ENCODE measurements at places on chromosomes 5 and 9. TPM values are rescaled to one million over a fixed set of nuclear protein-coding genes. Genes with fewer than 3 reads are reported as not detected.

The TMEM232 gene
- 7.2 TPM for total RNA-seq

The CTSV gene
- total RNA-seq: 0.26 TPM

The SV2C gene
- not detected for total RNA-seq

The GRXCR2 gene
- total RNA-seq: not detected

The CFAP157 gene
- total RNA-seq: 0.13 TPM

The SLC1A1 gene
- total RNA-seq: 18.4 TPM

The HMGXB3 gene
- 32.0 TPM for total RNA-seq

The CBY3 gene
- not detected for total RNA-seq

The MARCHF11 gene
- total RNA-seq: not detected

The CCNO gene
- total RNA-seq: 2.0 TPM

The C9 gene
- total RNA-seq: 0.54 TPM

The PHYHD1 gene
- 10.3 TPM for total RNA-seq

The NAIP gene
- total RNA-seq: 7.8 TPM

The NUTM2G gene
- not detected for total RNA-seq

The FCN2 gene
- not detected for total RNA-seq

The ZNF883 gene
- total RNA-seq: 10.3 TPM

The ECM2 gene
- 52.8 TPM for total RNA-seq

The PSD2 gene
- total RNA-seq: 0.11 TPM

The FOXE1 gene
- not detected for total RNA-seq

The LCN1 gene
- not detected for total RNA-seq

The CEL gene
- 0.11 TPM for total RNA-seq

The ACSL6 gene
- not detected for total RNA-seq

The TMEM252 gene
- not detected for total RNA-seq

The GKAP1 gene
- 3.1 TPM for total RNA-seq

The RNF130 gene
- 41.1 TPM for total RNA-seq

The CCDC183 gene
- 0.26 TPM for total RNA-seq

The LHX6 gene
- not detected for total RNA-seq

The SLC1A3 gene
- total RNA-seq: 0.26 TPM

The FGFR4 gene
- 0.26 TPM for total RNA-seq

The MYOZ3 gene
- 0.54 TPM for total RNA-seq

The NIM1K gene
- 3.9 TPM for total RNA-seq

The PKD2L2 gene
- total RNA-seq: not detected

The ORM1 gene
- total RNA-seq: not detected

The BTNL3 gene
- total RNA-seq: not detected

The AIF1L gene
- total RNA-seq: 0.22 TPM

The GARIN3 gene
- total RNA-seq: not detected

The CFAP90 gene
- total RNA-seq: 0.13 TPM

The INSL6 gene
- total RNA-seq: not detected

The PCDHB14 gene
- total RNA-seq: 3.8 TPM

The AGXT2 gene
- not detected for total RNA-seq

The ARHGEF39 gene
- total RNA-seq: 5.5 TPM

The AQP7 gene
- 0.13 TPM for total RNA-seq

The OR1L1 gene
- not detected for total RNA-seq

The BASP1 gene
- total RNA-seq: 203 TPM

The KIF27 gene
- 6.4 TPM for total RNA-seq

The TESK1 gene
- 18.9 TPM for total RNA-seq

All from articular chondrocyte of knee joint (primary cell).